ENCODE measurements at places on chromosomes 3 and 15.

GRCh38 chr3:178551916-178552321 is 15.7 kb downstream of the KCNMB2 start:
- no peak for DNase-seq

- no peak for DNase-seq
These were observed 98.5 kb upstream of the TSC22D2 start for GRCh38 chr3:150309557-150309956.

- DNase-seq = no peak
These were observed 39.0 kb downstream of the MAPK6 start for GRCh38 chr15:52057996-52058395.

DNA sequence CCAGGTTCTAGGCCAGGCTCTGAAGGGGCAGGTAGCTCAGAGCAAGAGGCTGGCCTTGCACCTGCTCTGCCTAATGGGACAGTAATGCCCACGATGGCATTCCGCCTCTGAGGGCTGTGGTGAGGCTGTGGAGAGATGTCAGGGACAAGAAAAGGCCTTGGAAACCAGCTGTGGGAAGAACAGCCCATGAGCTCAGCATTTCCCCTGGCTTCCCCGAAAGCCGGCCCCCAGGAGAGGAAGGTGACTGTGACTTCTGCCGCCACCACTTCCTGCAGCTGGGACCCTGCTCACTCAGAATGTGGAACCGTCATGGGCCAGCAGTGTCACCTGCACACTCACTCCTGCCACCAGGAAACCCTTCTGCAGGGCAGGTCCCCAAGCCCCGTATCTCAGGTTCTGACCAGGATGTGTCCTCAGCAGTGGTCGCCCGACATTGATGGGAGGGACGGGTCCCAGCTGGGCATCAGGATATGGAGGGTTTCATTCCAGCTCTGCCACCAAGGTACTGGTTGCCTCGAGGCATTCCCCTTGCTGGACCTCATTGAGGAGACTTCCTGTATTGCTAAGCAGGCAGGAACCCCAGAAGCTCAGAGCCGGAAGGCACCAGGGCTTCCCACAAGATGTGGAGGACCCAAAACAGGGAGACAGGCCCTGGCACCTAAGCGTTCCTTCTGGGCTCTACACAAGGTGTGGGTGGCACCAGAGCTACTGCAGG is 30.7 kb downstream of the SEMA7A start:
- peak; percentile 88 for DNase-seq

DNA sequence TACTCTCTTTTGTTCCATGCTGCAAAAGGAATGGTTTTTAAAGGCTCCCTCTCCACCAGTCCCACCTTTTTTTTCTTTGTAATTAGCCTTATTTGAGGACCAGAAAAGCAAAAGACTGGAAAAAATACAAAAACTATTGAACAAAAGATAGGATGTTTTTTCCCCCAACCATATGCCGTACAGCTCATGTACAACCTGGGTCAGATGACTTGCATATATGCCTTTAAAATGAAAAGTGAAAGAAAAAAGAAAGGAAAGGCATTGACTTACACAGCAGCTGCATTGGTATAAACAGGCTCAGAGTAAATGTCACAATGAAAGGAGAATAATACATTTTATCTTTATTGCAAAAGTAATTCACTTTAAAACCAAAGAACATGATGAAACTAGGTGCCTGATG is 69.5 kb upstream of the CMC1 start:
- DNase-seq = no peak

Data from activated CD4-positive, alpha-beta T cell treated with anti-CD3 and anti-CD28 coated beads, Interleukin-2, amount 50 U/mL, for 48 hours (primary cell).